Osteoblast (primary cell): ENCODE measurements at places on chromosomes 3 and 15. TPM values are rescaled to one million over a fixed set of nuclear protein-coding genes. Genes with fewer than 3 reads are reported as not detected.

GRCh38 chr3:74273091-74273490 lies 341.4 kb downstream of the CNTN3 start:
- no peak for DNase-seq

PROK2 gene
- total RNA-seq: not detected in 2 replicates

SNRPN gene
- 94.6 and 117 TPM in 2 replicates for total RNA-seq

GOLGA8J gene
- 0.29 TPM in 1 of 2 replicates, not detected in the other for total RNA-seq

DNA sequence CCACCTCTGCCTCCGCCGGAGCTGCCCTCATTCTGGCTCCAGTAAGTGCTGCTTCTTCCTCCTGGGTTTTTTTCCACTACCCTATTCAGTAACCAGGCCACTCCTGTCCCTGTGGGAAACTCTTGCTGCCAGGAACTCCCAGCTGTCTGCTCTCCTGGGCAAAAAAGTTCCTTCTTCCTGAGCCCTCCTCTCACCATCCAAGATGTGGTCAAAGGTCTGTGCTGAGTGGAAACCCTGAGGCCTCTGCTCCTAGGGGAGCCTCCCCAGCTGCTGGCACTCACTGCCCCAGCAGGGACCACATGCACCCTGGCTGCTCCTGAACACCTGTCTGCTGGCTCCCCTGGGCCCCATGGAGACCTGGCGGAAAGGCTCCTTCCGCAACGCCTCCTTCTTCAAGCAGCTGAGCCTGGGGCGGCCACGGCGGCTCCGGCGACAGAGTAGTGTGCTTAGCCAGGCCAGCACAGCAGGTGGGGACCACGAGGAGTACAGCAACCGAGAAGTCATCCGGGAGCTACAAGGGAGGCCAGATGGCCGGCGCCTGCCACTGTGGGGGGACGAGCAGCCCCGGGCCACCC lies 454 bp downstream of the C15orf62 start:
- DNase-seq: no peak

GABPB1 gene
- total RNA-seq: 33.3 and 44.9 TPM in 2 replicates

DNA sequence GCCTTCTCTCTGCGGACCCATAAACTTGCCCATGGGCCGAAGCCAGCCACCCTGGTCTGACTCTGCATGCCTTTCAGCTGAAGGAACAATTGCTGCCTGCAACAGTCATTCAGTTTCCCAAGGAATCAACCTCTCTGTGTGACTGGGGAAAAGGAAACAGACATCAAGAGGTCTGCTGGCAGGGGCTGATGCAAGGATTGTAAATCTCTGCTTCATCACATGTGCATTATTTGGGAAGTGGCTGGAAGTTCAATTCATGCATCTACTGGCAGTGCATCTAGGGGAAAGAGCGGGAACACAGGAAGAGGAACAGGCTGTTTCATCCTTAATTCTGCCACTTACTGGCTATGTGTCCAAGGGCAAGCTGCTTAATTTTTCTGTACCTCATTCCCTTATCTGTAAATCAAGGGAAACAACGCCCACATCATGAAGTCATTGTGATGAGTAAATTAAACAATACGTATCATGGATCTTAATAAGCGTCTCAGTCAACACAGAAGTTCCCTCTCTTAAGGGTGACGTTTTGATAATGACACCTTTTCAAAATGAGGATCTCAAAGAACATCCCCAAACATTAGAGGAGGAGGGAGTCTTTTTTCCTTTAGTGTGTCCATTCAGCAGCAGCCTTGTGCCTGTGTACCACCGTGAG lies 17.4 kb upstream of the ADPGK start:
- DNase-seq: peak; percentile 96

DNA sequence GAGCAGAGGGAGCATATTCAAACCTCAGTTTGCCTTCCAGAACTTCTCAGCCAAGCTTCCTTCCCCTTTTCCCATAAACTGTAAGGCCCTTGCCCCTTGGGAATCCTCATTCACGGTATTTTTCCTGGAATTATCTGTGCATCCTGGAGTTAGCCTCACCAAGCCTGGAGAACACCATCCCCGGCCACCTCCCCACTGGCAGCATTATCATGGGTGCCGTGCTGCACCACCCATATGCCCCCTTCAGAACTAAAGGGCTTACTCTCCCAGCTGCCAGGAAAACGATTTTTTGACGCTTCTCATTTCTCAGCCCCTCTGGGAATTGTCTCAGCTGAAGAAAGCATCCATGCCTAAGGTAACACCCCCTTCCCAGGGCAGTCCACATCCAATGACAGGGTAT lies 20.9 kb upstream of the TBC1D21 start:
- no peak for DNase-seq

- DNase-seq: no peak
Observed at GRCh38 chr3:173622166-173622565, 224.6 kb downstream of the NLGN1 start.

ZNF385D gene
- 2.5 and 2.9 TPM in 2 replicates for total RNA-seq

DNA sequence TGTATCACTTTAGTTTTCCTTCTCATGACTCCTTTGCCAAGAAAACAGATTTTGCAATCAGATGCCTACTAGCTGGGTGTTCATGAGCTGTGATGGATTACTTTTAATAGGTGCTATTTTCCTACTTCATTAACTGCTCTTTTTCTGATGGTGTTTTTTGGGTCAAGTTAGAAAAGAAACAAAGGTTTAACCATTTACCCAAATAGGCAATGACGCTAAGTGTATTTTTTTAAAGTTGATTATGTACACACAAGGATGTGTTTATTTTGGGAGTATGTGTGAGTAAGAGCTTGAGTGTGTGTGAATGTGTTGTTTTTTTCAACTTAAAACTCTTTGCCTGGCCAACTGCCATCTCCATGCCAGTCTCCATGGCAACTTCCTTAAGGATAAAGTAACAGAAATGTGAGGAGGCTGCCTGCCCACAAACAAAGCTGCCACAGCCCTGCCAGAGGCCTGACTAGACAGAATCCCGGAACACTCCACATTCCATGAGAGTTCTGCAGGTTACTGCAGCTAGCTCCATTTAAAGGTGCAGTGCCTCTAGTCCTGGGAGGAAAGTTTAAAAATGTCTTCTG lies 215.6 kb upstream of the RBMS3 start:
- peak; percentile 81 for DNase-seq

GABRR3 gene
- not detected in 2 replicates for total RNA-seq

- DNase-seq: no peak
Observed at GRCh38 chr3:40718209-40718608, 193.4 kb downstream of the ZNF621 start.

CDHR4 gene
- under 0.01 TPM in 1 of 2 replicates, not detected in the other for total RNA-seq

- DNase-seq: no peak
Observed at GRCh38 chr3:39965997-39966396, 156.6 kb downstream of the MYRIP start.

GRCh38 chr15:72912996-72913395 lies 129.4 kb upstream of the ADPGK start:
- no peak for DNase-seq

GRCh38 chr3:191753196-191753595 lies 292.2 kb downstream of the PYDC2 start:
- no peak for DNase-seq

OCA2 gene
- total RNA-seq: not detected in 2 replicates

ERICH6 gene
- total RNA-seq: under 0.01 and 0.29 TPM in 2 replicates

- no peak for DNase-seq
Observed at GRCh38 chr3:45234250-45234649, 8.2 kb upstream of the TMEM158 start.

GOLGA8T gene
- total RNA-seq: not detected in 2 replicates

LSMEM2 gene
- not detected in 2 replicates for total RNA-seq

CRYBG3 gene
- 18.9 and 20.3 TPM in 2 replicates for total RNA-seq

GTPBP8 gene
- 41.3 and 54.6 TPM in 2 replicates for total RNA-seq

GRCh38 chr15:63918317-63918672 lies 84.5 kb upstream of the HERC1 start:
- no peak for DNase-seq

DNA sequence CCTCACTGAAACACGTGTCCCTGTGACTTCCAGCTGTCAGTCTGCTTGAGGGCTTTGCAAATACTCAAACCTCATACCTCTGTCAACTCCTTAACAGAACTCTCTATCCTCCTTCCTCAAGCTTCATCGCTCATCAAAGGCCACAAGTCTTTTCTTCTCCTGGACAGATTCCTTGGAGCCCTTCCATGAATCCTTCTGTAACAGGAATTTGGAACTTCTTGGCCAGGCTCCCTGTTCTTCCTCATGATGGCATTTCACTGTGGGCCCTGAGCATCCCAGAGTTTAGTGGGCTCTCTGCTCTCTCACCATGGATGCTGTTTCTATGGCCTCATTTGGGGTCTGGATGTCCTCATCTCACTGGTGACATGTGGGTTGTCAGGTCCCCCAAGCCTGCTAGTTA lies 105.0 kb upstream of the TLE3 start:
- DNase-seq: no peak

- DNase-seq: no peak
Observed at GRCh38 chr3:9229879-9230278, 19.6 kb downstream of the SRGAP3 start.

CKMT1B gene
- total RNA-seq: not detected in 2 replicates

DNA sequence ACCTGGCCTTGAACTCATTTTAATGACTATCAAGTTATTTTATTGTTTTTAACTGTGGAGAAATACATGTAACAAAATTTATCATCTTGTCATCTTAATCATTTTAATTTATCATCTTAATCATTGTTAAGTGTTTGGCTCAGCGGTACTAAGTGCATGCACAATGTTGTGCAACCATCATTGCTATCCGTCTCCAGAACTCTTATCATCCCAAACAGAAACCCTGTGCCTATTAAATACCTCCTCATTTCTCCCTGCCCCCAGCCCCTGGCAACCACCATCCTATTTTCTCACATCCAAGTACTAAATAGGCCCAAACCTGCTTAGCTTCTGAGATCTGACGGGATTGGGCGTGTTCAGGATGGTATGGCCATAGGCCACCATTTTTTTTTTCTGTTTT lies 51.5 kb upstream of the UBP1 start:
- no peak for DNase-seq

DNA sequence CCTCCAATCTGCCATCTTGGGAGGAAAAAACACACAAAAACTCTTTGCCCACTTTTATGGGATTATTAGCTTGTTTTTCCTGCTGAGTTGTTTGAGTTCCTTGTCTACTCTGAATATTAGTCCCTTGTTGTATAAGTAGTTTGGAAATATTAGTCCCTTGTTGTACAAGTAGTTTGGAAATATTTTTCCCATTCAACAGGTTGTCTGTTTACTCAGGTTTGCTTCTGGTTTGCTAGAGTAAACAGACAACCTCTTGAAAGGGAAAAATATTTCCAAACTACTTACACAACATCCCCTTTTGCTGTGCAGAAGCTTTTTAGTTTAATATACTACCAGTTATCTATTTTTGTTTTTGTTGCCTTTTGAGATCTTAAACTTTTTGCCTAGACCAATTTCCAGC lies 193.3 kb upstream of the MANF start:
- no peak for DNase-seq

FBXW12 gene
- total RNA-seq: not detected in 2 replicates

TM4SF18 gene
- total RNA-seq: 0.29 TPM in 1 of 2 replicates, not detected in the other

- no peak for DNase-seq
Observed at GRCh38 chr3:129855170-129855831, 38.2 kb downstream of the TMCC1 start.

- DNase-seq: peak; percentile 22
Observed at GRCh38 chr3:156586905-156587759, 32.2 kb upstream of the SSR3 start.

USF3 gene
- 10.5 and 11.2 TPM in 2 replicates for total RNA-seq

- peak; percentile 31 for DNase-seq
Observed at GRCh38 chr15:100769975-100770340, 109.7 kb upstream of the ALDH1A3 start.

GRCh38 chr3:103494011-103494410 lies 1059.2 kb downstream of the ZPLD1 start:
- DNase-seq: no peak

SAXO2 gene
- total RNA-seq: 1.1 and 6.2 TPM in 2 replicates

TCF12 gene
- 82.2 and 86.5 TPM in 2 replicates for total RNA-seq

DNA sequence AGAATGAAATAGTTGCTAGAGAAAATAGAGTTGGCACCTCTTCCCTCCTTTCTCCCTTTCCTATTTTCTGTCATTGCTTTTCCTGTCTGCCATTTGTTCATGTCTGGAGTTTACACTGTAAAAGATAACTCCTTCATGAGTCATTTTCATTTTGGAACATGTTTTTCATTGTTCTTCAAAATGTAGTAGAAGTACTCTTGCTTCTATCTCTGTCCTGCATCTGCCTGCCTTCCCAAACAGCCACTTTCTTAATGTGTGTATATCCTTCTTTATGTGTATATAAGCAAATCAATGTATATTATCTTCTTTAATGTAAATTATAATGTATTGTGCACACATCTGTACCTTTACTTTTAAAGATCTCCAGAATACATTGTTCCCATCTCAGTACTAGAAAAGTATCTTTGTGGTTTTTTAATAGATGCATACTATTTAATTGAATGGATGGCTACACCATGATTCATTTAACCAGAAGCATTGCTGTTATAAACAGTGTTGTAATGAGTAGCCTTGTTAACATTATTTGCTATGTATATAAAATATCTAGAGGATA lies 41.1 kb downstream of the TSC22D2 start:
- no peak for DNase-seq

DNA sequence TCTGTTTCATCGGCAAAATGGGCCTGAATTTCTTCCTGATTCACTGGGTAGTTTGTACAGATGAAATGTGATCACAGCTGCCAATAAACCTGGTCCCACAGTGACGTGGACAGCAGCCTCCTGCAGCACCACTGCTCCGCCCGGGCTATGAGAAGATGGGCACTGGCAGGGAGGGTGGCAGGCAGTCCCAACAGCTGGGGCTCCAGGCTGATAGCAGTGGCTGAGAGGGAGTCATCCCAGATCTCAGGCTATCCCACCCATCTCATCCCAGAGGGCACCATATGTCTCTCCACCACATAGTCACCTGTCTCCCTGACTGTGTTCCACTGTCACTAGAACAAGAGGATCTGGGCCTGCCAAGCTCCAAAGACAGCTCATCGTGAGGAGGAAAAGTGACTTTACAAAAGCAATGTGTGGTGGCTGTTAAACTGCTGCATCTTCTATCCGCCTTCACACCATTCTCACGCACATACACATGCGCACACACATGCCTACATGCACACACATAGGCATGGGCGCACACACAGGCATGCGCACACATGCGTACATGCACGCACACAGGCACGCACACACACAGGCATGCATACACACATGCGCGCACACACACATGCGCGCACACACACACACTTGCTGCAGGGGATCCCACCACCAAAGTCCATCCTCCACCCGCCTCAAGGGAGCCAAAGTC lies 46.2 kb downstream of the RGMA start:
- DNase-seq: peak; percentile 76

DNA sequence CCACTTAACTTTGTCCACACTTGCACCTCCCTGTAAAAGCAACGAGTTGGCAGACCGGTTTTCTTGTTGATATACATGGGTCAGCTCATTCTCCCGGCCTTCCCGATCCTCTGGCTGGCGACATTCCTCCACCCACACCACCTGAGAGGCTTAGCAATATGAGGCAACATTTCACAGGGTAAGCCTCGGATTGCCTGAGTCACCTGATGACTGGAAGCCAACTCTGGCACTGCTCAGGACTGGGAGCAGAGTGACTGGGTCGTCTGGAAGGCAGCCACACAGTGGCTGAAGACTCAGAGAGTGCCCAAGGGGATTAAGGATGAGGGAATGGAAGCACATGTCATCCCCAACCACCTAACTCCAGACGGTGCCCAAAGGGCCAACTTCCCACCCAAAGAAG lies 9.8 kb downstream of the HOMER2 start:
- peak; percentile 85 for DNase-seq

FANCD2OS gene
- not detected in 2 replicates for total RNA-seq

MAGEL2 gene
- total RNA-seq: not detected in 2 replicates
